CD4-positive, alpha-beta memory T cell (primary cell): ENCODE measurements at places on chromosomes 7 and 10. TPM values are rescaled to one million over a fixed set of nuclear protein-coding genes. Genes with fewer than 3 reads are reported as not detected.

DNA sequence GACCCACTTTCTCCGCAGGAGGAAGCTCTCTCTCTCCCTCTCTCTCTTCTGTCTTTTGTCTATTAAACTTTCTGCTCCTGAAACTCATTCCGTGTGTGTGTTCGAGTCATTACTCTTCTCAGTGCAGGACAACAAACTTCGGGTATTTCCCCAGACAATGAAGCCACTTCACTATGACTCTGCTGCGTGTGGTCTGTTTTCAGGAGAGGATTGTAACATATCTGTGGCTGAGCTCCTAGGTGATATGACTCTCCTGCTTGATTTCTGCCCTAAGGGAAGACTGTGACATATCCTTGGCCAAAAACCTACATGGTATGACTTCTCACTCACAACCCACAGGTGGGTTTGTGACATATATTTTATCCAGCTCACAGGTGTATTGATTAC is 39.9 kb upstream of the ZNF107 start:
- no peak for DNase-seq

GRCh38 chr10:44774676-44775401 is 136.3 kb upstream of the TMEM72 start:
- no peak for DNase-seq

DNA sequence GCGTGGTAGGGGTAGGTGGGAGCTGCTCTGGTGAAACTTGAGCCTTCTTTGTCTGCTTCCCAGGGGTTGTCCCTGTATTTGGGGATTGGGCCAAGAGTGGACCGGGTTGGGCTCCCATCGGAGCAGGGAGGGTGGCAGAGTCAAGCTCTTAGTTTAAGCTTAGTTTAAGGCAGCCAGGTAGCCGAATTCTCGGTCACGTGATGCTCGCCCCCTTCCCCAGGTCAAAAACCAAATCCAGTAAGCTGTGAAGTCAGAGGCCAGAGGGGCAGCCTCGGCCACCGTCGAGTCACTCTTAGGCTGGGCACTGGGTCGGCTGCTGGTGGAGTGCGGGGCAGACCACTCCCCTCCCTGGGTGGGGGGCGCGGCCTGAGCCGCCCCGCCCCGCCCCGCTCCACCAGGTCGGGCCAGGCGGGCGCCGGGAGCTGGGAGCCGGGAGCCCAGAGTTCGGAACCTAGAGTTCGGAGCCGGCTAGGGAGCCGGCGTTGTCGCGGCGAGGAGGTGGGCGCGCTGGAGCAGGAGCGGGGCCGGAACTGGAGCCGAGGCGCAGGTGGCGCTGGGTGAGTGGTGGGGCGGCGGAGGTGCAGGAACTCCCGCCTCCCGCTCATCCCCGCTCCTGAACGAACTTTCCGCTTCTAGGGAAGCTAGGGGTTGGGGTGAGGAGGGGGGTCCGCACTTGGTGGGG is 2.8 kb upstream of the LZTS2 start:
- DNase-seq: peak; percentile 19

GRCh38 chr10:123536176-123536845 is 129.8 kb upstream of the GPR26 start:
- DNase-seq: no peak

DNA sequence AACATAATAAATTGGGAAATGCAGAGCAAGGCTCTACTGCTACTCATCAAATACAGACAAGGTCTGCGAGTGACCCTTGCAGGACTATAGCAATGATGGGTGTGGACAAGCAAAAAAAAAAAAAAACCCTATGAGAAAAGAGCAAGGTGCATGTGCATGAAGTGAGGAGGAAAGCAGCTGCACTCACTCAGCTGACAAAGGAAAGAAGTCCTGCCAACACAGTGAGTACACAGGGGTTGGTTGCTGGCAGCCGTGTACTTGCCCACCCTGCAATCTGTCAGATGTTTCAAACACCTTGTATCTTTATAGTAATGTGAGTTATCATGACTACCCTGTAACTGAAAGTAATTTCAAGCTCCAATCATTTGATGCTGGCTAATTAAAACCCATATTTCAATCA is 20.5 kb downstream of the CHCHD3 start:
- DNase-seq: no peak

DNA sequence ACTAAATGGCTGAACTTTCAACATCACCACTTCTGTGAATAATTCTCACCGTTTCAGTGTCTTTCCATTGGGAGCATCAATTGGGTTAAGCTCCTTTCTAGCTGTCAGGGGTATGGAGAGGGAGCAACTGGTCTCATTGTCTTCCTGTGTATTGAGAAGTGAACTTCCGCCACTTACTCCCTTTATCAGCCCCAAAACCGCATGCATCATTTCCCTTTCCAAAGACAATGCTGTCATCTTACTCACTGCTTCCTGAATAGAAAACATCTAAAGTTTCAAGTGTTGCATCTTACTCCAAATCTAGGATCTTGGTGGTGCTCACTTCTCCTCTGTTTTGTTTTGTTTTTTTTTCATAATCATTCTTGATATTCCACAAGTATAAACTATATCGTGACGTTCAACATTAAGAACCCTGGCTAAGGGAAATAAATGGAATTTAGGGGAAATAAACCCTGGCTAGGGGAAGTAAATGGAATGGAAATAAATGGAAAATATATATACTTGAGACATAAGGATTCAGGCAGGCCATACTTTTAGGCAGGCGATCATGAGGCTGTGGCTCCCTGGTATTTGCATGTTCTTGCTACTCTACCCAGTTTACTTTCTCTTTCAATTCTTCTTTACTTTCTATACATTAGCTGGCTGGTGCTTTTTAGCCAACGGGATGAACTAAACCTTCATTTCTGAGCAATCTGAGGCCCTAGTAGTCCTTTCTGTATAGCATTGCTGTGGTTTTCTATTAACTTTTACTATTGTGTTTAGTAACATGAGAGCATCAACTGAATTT is 371.9 kb downstream of the BMPER start:
- no peak for DNase-seq

DNA sequence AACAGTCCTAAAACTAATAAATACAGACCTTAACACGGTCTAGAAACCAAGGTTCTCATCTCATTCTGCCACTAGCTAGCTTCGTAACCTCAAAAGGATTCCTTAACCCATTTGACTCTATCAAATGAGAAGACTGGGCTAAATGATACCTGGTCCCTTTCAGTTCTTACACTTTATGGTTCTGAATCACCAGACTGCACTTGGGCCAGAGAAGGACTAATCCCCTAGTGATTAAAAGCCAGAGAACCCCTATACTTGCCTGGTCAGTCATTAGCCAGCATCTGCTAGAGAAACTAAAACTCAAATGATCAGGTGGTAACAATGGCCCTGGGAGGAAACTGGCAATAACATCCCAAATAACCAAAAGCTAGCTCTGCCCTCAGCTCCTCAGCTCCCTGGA is 16.8 kb downstream of the TMEM243 start:
- no peak for DNase-seq

- peak; percentile 65 for DNase-seq
Measured at GRCh38 chr10:97319671-97320479, 804 bp downstream of the FRAT1 start.

- DNase-seq: no peak
Measured at GRCh38 chr10:58791137-58791536, 278.5 kb downstream of the BICC1 start.

- DNase-seq: no peak
Measured at GRCh38 chr10:94137747-94138146, 144.0 kb downstream of the PLCE1 start.

GRCh38 chr7:106895246-106895864 is 30.3 kb downstream of the PIK3CG start:
- DNase-seq: no peak

GRCh38 chr10:88091490-88092061 is 228.2 kb downstream of the PTEN start:
- DNase-seq: peak; percentile 76

DNA sequence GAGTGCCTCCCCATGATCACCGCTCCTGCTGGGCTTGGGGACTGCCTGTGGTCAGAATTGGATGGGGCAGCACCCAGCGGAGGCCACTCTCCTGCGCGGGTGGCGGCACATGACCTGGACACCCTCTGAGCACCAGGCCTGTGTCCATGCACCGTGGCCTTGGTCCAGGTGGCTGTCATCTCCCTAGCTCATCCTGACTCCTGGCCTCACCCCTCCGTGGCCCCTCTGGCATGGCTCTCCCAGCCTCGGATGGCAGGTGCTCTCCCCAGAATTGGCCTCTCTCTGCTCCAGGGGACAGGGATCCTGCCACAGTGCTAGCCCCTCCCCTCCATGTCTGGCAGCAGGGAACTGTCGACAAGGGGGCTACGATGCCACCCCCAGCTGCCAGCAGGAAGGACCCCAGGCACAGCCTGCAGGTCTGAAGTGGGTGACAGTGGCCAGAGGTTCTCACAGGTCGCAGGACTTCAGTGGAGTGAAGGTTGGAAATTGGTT is 37.2 kb upstream of the BTBD16 start:
- DNase-seq: no peak

- no peak for DNase-seq
Measured at GRCh38 chr7:141335164-141335563, 216.0 kb upstream of the AGK start.

DNA sequence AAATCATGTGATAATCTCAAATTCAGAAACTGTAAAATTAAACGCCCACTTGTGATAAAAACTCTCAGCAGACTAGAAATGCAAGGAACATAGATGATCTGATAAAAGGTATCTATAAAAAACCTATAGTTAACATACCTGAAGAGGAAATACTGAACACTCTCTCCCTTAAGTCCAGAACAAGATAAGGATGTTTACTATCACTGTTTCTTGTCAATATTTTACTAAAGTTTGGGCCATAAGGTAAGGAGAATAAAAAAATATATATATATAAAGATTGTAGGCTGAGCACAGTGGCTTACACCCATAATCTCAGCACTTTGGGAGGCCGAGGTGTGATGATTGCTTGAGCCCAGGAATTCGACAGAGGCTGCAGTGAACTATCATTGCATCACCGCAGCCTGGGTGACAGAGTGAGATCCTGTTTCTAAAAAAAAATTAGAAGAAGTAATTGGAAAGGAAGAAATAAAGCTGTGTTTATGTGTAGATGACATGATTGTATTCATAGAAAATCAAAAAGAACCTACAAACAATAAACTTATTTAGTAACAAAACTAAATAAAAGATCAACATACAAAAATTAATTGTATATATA is 28.4 kb downstream of the MPLKIP start:
- DNase-seq: no peak

DNA sequence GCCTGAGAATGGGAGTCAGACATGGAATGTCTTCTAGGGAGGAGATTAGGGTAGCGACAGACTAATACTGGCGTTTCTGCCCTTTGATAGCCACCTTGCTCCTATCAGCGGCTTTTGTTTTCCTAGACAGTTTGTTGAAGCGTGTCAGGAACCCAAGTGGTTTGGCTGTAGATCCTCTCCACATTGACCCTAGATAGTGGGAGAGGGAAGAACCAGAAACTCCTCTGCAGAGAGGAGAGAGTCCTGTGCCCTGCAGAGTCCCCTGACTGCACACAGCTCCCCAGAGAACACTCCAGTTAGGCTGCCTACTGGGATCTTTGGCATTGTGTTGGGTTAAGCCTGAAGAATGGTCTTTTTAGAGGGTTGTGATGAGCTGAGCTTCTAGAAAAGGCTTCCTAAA is 2.4 kb downstream of the MEPCE start:
- DNase-seq: no peak

GRCh38 chr7:25037325-25037724 is 57.3 kb upstream of the OSBPL3 start:
- no peak for DNase-seq

- no peak for DNase-seq
Measured at GRCh38 chr7:4800487-4800886, 25.1 kb downstream of the AP5Z1 start.

GRCh38 chr7:112721366-112721765 is 68.8 kb downstream of the TMEM168 start:
- no peak for DNase-seq

DNA sequence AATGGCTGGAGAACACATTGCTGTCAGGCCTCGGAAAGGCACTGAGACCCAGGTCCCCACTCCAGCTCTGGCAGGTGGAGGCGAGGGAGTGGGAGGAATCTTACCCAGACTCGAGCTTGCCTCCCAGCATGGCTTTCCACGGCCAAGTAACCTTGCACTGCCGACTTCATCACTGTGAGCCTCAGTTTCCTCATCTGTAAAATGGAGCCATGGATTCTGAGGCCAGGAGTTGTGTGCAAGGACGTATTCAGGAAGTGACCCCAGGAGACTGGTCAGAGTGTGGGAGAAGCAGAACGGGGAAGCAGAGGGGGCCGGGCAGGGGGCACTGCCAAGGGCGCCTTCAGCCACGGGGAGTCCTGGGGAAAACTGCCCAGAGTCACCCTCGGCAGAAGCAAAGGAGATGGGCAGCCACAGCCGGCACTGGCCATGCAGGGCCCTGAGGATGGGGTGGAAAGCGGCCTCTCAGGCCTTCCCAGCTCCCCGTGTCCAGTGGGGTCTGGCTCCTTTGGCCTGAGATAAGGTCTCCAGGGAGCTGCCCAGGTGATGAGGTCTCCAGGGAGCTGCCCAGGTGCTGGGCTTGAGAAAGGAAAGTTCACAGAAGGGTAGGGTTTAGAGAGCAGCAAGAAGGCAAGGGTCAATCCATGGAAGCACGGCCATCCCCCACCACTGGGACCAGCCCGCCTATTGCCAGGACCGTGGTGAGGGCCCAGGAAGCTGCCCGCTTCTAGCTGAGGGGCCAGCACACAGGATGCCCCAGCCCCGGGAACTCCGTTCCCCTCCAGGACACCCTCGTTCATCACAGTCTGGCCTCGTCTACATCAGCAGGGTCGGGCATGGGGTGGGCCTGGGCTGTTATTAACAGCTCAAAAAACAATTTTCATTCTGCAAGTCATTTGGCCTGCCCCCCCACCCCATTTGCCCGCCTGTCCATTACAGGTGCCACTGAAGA is 34.3 kb upstream of the EN2 start:
- no peak for DNase-seq

GRCh38 chr10:110076559-110077318 is 69.0 kb downstream of the ADD3 start:
- peak; percentile 68 for DNase-seq

DNA sequence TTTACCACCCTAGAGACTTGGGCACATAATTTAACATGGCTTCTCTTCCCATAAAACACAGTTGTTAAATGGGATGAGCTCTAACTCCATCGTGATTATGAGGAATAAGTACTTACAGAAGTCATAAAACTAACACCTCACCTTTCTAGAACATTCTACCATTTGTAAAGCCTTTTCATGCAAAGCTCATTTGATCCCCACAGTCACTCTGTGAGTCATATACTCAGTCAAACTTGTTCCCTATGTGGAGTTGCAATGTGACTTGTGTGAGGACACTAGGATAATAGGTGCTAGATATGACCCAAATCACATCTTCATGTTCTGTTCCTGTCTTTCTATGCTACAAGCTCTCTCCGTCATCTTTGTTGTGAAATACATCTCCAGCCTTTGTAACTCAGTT is 371.7 kb downstream of the WDR11 start:
- no peak for DNase-seq

Gene PARD3
- total RNA-seq: 0.25 TPM

Gene HGF
- total RNA-seq: not detected

Gene NEUROG3
- total RNA-seq: not detected

Gene TRIM50
- not detected for total RNA-seq

Gene CYP3A7
- total RNA-seq: not detected

Gene BAMBI
- total RNA-seq: not detected

Gene GSDME
- 1.4 TPM for total RNA-seq

Gene TMEM270
- not detected for total RNA-seq

Gene ECHDC3
- total RNA-seq: 0.47 TPM

Gene UNCX
- not detected for total RNA-seq

Gene ETV1
- total RNA-seq: not detected

Gene SAMD9L
- 41.3 TPM for total RNA-seq

Gene MPP7
- 24.9 TPM for total RNA-seq
